ENCODE measurements at places on chromosomes 1 and 21.

- peak; percentile 26 for DNase-seq
Measured at GRCh38 chr1:206513312-206514111, 6.2 kb downstream of the RASSF5 start.

DNA sequence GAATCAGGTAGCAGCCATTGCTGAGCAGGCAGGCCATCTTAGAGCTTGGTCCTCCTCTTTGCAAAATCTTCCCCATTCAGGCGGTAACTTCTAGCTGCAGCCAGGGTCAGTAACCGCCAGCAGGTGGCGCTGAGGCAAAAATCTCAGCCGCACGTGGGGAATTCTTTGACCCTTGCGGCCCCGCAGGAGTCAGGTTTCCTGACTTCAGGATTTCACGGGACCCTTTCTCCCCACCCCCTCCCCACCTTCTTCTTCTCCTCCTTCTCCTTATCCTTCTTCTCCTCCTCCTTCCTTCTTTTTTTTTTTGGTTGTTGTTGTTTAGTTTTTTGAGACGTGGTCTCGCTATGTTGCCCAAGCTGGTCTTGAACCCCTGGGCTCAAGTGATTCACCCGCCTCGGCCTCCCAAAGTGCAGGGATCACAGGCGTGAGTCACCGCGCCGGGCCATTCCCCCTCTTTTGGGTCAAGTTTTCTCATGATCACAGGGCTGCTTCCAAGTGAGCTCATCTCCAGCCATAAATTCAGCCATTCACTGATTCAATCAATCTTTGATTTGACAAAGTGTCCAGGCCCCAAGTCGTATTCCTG, 33.4 kb upstream of the TENT5B start:
- DNase-seq, result peak; percentile 13

- no peak for DNase-seq
Measured at GRCh38 chr1:54500107-54500431, 48.0 kb upstream of the ACOT11 start.

DNA sequence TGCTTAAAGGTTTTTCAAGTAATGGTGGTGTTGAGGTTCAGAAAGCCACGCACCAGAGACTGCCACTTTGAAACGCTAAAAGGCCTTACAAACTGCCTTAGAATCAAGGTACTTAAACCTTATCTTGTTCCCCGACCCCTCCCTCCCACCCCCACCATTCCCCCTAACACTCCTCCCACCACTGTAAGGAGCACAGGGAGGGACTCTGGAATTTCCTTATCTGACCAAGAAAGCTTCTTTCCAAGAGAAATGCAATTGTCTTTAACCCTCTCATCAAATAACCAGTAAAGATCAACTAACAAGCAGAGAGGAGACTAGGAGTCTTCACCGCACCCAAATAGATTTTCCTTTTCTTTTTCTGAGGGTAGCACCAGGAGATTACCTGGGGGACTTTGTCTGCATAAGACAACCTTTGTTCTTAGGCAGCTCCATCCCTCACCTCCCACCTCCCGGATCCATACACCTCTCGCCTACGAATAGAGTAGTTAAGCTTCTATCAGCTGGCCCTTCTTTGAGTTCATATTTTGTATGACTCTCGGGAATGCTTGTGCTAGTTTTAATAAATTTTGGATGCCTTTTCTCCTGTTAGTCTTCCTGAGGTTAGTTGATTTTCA, 137.7 kb upstream of the ADGRL2 start:
- DNase-seq, result no peak

DNA sequence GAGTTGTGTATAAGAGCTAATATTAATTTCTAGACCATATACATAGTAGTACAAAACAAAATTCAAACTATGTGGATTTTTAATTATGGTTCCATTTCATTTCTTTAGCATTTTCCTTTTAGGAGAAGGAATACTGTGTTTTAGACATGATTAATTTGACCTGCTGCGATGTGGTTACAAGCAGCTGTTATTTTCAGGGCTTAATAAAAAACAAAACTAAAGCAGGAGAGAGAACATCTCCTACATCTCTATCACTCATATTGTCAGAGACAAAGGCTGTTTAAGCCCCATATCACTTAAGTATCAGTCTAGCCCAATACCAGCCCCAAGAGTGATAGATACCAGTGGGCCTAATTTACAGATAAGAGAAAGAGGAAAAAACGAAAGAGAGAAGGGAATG, 47.6 kb downstream of the ILDR2 start:
- no peak for DNase-seq

GRCh38 chr1:168728473-168729404, at the start of gene DPT:
DPT (minus strand) TSS chr1:168729206; CDS start chr1:168729174, 32 bp downstream.
- no peak for DNase-seq

DNA sequence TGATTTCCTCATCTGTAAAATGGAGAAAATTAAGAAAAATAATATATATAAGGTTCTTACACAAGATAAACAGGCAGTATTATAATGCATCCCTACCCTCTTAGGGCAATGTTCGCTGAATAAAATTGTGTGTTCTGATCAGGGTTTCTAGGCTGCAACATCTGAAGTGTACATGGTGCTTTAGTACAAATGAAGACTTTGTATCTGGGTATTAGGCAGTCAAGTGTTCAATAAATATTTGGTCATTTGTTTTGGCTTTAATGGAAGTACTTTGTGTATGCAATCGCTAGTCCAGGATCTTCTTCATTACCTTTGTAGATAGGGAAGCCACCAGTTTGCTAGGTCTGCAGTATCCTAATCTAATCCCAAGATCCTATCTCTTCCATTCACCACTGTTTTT, 28.1 kb downstream of the DNASE2B start:
- no peak for DNase-seq

DNA sequence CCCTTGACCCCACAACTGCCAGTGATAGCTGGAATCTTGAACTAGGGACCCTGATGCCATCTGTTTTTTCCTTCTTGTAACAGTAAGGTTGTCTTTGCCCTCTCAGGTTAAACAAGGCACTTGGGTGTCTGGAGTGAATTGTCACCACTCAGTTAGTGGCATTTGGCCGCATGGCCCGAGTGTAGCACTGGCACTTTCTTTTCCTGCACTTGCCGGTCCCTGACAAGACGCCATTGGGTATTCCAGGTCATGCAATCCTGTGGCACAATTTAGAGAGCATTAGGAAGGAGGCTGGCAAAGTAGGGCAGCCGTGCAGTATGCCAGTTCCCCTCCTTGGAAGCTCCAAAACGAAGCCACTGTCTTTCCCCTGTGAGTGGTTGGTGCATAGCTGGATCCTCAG, 70.8 kb downstream of the MRPS6 start:
- DNase-seq, result no peak

Measured in NCI-H187 (cell line).